ENCODE measurements at places on chromosomes 5 and 9.

DNA sequence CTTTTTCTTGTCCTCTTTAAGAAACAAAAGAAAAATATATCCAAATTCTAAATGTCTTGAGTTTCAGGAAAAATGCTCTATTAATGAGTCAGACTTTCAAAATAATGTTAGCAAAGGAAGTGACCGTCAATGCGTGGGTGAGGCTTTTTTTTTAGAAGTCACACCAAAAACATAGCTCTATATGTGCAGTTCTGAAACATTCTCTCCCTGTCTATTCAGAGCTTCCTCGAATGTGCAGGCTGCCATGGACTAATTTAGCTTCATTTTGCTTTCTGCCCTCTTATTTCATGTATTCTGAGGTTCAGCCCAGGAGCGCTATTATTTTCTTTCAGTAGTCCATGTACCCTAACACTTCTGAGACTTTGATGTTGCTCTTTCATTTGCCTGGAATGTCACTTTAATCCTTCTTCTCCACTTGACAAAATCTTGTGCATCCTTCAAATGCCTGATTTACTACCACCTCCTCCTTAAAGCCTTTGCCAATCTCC, 72.5 kb upstream of the RASA1 start:
- no peak for DNase-seq

GRCh38 chr9:133979921-133980863, 11.9 kb downstream of the VAV2 start:
- no peak for DNase-seq

DNA sequence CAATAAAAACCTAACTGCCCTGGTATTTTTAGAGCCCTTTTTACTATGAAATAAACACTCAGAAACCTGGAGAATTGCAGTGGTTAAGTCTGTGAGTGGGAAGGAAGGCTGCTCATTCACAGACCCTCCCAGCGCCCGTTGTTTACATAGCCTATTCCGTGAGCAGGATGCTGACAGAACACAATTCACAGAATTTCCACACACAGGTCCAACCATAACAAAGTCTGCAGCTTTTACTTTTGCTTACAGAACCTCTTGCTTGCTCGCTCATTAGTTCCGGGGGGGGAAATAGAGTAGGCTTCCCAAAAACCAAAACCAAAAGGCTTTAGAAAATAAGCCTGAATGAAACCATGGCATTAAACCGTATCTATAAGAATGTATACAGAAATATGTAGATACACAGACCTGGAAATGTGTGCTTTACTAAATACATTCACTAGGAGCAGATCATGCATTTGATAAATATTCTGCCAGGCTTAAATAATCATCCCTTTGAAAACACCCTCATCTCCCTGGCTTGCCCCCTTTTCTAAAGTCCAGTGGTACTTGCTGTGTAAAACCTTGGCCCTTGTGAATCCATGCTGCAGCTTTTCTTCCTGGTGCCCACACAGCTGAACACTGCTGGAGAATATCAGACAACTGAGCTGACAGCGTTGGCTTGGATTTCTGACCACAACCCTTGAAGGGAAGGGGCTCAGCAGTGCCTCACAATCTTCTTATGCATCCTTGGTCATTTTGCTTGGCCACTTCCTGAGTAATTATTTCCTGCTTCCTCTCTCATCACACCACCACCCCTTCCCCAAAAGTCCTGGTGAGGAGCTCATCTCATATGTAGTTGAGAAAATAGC, 128.0 kb downstream of the FANCC start:
- DNase-seq, result no peak

DNA sequence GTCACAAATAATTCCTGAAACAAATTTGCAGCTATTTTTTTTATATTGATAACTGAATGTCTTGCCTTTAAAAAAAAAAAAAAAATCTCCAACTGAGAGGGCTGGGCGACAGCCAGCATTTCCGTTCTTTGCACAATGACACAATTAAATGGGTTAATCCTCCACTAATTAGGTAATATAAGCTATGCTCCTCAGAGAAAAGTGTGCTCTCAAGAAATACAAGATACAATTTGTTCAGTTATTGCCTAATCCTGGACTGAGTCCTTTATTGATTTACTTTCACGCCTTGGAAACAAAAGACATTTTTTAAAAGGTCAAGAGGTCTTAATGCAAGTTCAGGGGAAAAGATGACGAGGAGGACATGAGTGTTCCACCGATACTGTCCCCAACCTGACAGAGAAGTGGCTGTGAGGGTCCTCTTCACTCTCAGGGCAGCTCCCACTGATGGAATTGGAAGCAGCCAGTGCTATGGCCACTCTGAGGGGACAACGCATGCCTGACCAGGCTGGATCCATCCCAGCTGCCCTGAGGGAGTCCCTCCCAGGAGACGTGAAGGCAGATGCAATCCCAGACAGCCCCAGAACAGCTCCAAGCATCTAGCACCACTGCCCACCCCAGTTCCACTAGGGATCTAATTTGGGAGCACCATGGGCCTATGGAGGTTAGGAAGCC, 220.7 kb downstream of the GNA14 start:
- DNase-seq, result no peak

GRCh38 chr5:81884871-81885270, 87.0 kb upstream of the ATG10 start:
- DNase-seq, result no peak

DNA sequence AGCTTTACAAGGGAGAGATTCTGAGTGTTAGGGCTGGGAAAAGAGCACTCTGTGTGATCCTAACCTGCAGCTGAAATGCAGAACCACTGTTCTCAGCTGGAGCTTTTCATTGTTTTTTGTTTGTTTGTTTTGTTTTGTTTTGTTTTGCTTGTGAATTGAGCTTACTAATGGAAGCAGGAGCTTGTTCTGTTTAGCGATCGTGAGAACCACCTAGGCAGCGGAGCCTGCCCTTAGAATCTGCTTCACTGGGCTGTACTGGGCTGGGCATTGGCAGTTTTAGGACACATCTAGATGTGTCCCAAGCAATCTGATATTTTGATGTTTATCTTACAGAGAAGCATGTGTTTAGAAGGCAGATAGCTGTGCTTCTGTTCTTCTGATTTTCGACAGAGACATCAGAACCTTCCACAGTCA, 14.3 kb downstream of the SYK start:
- no peak for DNase-seq

- no peak for DNase-seq
Measured at GRCh38 chr5:87413343-87413645, 564 bp upstream of the CCNH start.

GRCh38 chr9:75186767-75187380, 98.6 kb downstream of the OSTF1 start:
- no peak for DNase-seq

DNA sequence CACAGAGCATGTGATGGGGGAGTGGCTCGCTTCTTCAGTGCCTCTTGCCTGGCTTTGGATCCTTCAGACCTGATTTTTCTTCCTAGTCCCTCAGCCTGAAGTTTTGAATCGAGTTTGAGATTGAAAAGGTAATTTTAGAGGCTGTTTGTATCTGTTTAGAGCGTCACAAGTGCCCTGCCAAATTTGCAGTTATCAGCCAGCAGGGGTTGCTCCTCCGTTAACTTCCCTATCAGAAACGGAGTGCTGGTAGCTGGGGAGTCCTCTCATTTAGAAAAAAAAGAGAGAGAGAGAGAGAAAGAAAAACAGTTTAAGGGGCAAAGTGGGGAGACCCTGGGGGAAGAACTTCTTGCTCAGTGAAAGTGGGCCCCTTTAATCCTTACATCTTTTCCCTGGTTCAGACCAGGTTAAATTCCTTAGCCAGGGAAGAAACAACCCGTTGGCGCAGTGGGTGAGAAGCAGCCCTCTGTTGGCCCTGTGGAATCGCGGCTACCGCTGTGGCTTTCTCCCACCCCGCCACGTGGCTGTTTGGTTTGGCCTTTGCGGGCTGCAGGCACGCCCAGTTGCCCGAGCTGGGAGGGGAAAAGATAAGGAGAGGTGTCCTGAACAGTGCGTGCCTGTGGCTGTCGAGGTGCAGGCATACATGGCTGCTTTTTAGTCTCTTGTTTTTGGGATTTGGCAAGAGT, 576.7 kb upstream of the ACO1 start:
- no peak for DNase-seq

GRCh38 chr9:88927510-88927909, 63.8 kb upstream of the S1PR3 start:
- DNase-seq, result no peak

- peak; percentile 49 for DNase-seq
Measured at GRCh38 chr9:136644593-136645351, 17.9 kb upstream of the EGFL7 start.

DNA sequence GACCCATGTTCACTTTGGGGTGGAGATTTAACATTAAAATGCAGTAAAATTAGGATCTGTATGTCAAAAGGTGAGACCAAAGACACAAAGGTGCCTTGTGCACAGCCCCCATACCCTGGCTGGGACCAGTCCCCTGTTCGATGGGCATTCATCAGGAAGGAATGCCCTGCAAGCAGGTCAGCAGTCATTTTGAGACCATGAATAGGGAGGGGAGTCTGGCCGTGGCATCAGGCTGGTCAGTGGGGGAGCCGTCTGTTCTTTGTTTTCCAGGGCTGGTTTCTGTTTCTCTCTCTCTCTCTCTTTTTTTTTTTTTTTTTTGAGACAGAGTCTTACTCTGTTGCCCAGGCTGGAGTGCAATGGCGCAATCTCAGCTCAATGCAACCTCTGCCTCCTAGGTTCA, 68.9 kb upstream of the GOLM1 start:
- DNase-seq, result no peak

- no peak for DNase-seq
Measured at GRCh38 chr5:61519728-61520277, 187.7 kb downstream of the ZSWIM6 start.

DNA sequence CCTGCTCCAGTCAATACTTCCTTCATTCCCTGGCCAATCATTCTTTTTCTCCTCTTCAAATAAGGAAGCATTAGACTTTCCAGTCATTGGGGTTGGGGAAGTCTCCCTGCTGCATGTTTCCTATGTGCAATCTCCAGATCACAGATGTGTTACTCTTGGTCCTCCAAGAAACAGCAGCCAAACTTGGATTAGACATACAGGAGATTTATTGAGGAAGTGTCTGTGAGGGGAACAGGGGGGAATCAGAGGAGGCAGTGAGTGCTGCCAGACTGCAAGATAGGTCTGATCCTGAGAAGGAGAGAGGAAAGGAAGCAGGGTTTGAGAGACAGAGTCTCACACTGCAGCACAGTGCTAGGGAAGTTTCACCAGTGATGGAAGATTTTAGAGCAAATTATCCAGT, 40.6 kb upstream of the SLIT3 start:
- DNase-seq, result no peak

DNA sequence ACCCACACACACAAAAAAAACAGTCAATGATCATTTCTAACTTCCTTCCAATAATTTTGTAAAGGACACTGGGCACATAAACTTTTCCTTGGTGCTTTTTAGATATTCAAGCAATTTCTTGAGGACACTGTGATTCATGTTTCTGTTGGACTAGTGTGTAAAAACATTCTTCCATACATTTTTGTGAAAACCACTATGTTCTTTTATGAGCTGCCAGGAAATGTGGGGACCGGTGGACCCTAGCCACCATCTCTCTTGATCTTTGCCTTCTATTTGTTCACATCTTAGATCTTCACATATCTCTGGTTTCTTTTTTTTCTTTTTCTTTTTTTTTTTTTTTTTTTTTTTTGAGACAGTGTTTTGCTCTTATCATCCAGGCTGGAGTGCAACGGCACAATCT, 287.4 kb downstream of the GLIS3 start:
- no peak for DNase-seq

GRCh38 chr9:124198948-124199347, 58.8 kb upstream of the NEK6 start:
- DNase-seq, result no peak

- DNase-seq, result no peak
Measured at GRCh38 chr5:140468188-140468587, 66.6 kb downstream of the ANKHD1 start.

GRCh38 chr5:173772384-173773059, 115.6 kb upstream of the CPEB4 start:
- no peak for DNase-seq

DNA sequence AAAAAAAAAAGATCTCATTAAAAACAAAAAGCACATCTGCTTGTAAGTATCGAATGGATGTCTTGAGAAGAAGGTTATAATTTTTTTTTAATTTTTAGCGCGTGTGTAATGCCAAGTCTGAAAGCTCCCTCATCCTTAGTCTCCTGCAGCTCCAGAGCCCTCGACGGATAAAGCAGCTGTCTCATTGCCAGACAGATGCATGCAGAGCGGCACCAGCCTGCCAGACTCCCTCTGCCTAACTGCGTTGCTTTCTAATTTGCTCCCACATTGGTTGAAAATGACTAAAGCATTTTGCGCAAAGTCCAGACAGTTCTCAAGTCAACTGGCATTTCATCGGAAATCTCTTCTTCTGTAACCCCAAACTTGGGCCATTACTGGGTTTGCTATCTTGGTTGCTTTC, 29.4 kb downstream of the OLFM1 start:
- DNase-seq, result no peak

GRCh38 chr9:37433867-37434371, 11.4 kb downstream of the GRHPR start:
- DNase-seq, result no peak

DNA sequence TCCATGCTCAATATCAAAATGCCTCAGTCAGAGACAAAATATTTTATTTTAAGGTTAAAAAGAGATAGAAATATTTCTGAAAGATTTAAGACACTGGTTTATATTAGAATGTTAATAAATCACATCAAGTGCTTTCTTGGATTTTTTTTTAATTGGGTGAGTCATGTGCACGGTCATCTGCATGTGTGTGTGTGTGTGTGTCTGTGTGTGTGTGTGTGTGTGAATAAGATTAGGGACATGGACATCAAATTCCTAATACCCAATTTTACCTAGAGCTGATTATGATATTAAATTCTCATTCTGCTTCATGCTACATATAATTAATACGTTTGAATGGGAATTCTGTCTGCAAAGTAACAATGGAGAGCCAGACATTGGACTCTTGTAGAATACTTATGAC, 122.9 kb downstream of the BASP1 start:
- DNase-seq, result no peak

- DNase-seq, result no peak
Measured at GRCh38 chr9:128505414-128505765, 871 bp downstream of the GLE1 start.

- no peak for DNase-seq
Measured at GRCh38 chr9:36956908-36957307, 77.2 kb downstream of the PAX5 start.

- DNase-seq, result no peak
Measured at GRCh38 chr5:77095189-77095588, 8.1 kb upstream of the ZBED3 start.

DNA sequence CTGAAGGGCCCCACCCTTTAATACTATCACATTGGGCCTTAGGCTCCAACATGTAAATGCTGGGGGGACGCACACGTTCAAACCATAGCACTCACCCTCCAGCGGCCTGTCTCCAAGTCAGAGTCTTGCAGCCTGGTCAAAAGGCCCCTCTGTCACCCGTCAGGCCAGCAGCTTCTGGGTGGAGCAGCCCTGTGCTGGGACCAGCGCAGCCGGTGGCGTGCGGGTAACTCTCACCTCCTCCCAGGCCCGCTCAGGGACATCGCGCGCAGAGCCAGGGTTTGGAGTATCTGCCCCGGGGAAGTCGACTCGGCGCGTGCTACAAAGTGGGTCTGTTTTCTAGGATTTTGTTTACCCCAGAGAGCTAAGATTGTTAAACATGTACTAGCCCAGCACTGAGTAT, 93.0 kb upstream of the COL5A1 start:
- no peak for DNase-seq

GRCh38 chr5:50965654-50966375, 299.4 kb downstream of the PARP8 start:
- DNase-seq, result no peak
